HCEC 1CT (cell line): ENCODE measurements at places on chromosomes 7 and 10.

DNA sequence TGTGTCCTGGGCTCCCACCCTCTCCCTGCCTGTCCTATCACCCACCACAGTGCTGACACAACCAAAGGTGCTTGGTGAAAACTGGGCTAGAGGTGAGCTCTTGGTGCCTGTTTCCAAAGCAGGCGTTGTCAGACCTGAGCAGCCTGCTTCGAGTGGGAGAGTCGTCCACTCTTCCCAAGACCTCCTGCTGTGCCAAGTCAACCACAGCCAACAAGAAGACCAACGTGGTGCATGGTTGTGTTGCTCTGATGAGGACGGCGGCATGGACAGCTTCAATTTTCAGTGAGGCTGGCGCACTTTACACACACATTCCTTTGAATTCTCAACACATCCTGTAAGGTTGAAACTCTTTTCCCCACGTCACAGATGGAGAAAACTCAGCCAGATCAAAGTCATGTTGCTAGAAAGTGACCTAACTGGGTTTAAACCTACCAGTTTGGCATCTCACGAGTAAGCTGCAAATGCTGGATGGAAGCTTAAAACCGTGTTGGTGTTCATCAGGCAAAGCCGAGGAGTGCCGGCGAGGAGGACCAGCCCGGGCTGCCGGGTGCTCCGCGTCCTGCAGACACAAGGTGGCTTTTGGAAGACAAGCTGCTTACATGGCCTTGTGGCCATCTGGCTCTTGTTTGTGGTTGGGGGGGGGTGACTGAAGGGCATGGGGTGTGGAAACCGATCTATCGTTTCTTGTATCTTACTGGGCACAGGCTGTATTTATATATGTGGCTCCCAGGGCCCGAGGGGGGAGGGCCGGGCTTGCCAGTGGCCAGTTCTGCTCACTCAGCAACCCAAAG lies 39.3 kb downstream of the INSIG1 start:
- no peak for DNase-seq

GRCh38 chr10:107450056-107450455 lies 285.6 kb upstream of the SORCS1 start:
- no peak for DNase-seq

GRCh38 chr10:35545878-35546590 lies 59.1 kb upstream of the GJD4 start:
- DNase-seq: peak; percentile 58

DNA sequence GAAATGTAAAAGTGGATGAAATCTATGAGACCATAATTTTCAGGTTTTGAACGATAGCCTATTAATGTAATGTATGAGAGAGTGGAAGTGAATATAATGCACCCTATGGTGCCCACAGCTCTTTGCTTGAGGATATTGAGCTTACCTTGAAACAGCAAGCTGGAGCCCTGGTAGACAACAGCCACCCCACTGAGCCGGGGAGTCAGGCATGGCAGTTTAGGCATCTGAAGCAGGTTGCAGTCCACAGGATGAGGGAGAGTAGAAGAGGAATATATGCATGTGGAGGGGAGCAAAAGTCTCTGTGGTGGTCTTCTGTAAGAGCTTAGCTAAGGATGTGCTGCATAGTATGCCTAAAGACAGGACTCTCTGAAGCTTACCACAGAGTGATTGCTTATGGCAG lies 817.3 kb downstream of the DNAJB9 start:
- DNase-seq: no peak

DNA sequence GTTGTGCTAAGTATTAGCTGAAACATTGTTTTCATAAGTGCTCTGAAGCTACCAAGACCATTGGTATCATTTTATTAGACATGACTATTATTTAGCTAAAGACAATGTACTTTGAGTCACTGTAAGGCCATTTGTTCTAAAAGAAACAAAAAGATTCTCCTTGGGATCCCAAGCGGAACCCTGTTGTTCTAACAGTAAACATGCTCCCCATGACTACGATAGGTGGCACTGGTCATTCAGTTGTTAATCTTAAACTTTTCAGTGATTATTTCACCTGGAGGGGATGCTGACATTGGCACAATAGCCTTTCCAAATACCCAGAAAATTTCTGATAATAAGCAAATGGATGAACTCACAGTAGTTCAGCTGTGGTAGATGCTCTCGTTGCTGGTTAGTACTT lies 715.0 kb downstream of the AUTS2 start:
- no peak for DNase-seq

DNA sequence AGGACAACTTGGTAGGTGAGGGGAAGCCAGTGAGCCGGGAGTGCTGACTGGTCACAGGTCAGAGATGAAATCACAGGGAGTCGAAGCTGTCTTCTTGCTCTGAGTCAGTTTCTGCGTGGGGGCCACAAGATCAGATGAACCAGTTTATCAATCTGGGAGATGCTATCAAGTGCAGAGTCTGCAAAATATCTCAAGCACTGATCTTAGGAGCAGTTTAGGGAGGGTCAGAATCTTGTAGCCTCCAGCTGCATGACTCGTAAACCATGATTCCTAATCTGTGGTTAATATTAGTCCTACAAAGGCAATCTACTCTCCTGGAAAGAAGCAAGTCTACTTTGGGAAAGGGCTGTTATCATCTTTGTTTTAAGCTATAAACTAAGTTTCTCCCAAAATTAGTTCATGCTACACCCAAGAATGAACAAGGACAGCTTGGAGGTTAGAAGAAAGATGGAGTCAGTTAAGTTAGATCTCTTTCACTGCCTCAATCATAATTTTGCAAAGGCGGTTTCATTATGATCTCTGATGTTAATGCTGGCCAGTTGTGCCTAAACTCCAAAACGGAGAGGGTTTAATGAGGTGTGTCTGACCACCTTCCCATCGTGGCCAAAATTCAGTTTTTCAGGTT lies 8.4 kb upstream of the LMOD2 start:
- DNase-seq: no peak

DNA sequence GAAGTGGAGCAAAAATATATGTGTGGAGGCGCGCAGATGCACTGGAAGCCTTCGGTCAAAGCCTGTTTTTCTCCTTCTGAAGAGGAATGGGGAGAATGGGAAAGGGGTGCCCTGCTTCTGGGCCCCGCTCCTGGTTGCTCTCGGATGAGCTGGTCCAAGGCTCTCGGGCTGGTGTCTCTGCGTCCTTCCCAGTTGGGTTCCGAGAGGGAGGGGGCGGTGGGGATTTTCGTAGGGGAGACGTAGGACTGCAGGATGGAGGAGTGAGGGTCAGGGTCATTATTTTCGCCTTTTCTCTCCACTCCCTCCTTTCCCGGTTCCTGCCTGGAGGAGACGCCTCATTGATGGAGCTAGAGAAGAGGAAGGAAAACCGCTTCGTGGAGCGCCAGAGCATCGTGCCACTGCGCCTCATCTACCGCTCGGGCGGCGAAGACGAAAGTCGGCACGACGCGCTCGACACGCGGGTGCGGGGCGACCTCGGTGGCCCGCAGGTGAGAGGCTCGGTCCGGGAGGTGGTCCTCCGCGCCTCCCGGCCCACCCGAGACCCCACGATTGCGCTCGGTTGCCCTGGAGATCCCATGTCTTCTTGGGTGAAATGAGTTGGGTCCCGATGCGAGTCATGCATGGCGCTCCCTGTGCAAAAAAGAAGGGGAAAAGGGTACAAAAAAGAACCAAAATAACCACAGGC lies 790 bp downstream of the ADAM22 start:
- no peak for DNase-seq

DNA sequence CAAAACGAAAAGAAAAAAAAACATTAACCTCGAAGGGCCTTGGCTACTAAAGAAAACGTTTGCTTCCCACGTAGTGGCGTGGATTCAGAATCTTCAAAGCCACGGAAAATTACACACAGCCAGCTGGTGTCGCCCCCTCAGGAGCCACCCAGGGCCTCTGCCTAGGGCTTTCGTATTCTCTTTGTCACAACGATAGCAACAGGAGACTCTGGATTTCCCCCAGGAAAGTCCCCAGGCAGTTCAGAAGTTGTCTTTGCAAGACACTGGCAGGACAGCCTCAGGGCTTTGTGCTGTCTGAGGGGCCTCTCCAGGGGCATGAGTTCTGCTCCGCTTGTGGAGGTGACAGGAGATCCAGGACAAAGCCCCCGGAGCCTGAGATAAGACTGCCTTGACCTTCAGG lies 150.2 kb upstream of the INSYN2A start:
- no peak for DNase-seq

DNA sequence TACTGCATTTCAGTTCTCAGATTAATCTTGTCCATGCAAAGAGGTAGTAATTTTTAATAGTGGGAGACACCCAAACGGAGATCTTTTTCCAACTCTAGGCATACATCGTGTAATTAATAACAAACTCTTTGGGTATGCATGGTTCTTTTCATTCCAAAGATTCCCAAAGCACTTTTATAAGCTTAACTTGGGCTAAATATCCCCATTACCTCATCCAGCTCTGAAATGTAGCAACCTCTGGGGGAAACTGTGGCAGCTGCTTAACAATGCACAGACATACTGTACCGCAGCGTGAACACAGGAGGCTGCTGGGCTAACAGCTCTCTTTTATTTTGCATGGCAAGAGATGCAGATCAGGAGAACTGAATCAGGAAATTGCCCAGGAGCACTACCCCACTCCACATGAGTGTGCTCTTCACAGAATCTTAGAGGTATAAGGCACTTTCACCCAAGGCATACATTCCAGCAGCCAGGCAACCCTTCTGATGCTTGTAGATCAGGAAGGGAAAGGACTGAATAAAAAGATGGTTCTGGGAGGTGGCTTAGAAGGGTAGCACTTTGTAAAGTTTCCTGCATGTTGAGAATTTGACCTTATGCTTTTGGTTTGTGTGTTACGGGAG lies 114.4 kb upstream of the GLI3 start:
- no peak for DNase-seq

DNA sequence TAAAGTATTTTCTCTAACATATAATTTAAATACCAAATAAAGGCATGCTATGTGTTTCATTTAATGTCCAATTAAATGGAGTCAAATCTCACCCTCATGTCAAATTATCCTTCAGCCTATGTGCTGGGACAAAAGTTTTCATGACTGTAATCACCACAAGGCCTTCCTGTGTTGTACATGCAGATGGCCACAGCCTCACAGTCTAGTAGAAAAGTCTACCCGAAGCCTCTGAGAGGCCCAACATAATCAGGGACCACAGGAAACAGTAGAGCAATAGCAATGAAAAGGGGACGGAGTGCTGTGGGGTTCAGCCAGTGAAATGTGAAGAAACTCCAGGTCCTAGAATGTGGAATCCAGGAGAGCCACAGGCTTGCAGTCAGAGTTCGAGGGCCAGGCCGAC lies 140.2 kb upstream of the KLF6 start:
- no peak for DNase-seq

DNA sequence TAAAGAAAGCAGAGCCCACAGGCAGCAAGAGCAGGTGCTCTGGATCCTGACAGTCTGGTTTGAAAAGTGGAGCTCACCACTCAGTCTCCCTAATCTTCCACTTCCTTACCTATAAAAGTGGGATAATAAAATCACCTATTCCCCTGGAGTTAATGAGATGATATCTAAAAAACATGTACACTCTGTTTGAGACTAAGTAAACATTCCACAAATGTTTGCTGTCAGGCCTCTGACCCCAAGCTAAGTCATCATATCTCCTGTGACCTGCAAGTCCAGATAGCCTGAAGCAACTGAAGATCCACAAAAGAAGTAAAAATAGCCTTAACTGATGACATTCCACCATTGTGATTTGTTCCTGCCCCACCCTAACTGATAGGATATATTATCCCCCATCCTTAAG lies 1324.5 kb downstream of the XPNPEP1 start:
- peak; percentile 53 for DNase-seq

- DNase-seq: no peak
These were observed 257.8 kb upstream of the DKK1 start for GRCh38 chr10:52056291-52056690.

DNA sequence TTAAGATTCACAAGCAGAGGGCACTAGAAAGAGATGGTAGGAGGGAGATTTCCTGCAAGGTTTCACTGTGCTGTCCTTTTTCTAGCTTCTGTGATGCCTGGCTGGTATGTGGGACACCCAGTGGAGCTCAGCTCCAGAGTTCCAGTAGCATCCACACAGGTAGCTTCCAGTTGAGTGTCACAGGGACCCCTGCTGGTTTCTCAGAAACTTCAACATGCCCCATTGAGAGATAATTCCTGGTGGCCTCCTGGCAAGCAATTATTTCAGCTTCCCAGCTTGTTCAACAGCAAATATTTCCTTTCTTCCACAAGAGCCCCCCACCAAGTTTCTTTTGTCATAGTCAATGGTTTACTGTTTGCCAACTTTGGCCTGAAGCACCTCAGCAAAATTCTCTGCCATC lies 858.7 kb downstream of the REEP3 start:
- DNase-seq: no peak

DNA sequence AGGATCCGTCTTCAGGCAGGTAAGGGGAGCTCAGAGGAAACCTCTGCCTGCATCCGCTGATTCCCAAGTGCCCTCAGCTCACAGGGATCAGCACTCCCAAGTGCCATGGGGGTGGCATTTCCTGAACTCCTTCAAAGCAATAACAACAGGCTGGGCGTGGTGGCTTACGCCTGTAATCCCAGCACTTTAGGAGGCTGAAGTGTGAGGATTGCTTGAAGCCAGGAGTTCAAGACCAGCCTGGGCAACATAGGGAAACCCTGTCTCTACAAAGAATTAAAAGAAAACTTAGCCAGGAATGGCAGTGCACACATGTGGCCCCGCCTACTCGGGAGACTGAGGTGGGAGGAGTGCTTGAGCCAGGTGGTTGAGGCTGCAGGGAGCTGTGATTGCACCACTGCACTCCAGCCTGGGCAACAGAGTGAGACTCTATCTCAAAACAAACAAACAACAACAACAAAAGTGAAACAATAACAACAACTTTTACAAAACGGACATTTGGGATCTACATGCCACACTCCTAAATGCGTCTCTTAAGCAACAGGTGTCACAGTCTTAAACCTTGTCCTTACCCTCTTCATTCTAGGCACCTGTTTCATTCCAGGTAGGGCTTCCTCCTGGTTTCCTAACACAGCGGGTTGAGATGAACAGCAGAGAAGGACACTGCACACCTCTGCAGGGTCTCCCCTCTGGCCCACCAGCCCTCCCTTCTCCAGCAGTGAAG lies 73.8 kb downstream of the PAXIP1 start:
- no peak for DNase-seq
